ENCODE measurements at places on chromosomes 3 and 15.

GRCh38 chr3:36944641-36945270 is at the start of gene TRANK1:
Gene TRANK1, minus strand, starts transcription at chr3:36945054. Its CDS starts 245 bp downstream, at chr3:36944809.
- DNase-seq: peak; percentile 84
- peak within 1 kb of the TSS; percentile 74 for H3K4me3 ChIP-seq
- H3K36me3 ChIP-seq: peaks cover 18% of the 10 kb centered on the region
- H3K27me3 ChIP-seq: no peaks in the 10 kb centered on the region
- H3K27ac ChIP-seq: peak within 1 kb of the TSS; percentile 71

DNA sequence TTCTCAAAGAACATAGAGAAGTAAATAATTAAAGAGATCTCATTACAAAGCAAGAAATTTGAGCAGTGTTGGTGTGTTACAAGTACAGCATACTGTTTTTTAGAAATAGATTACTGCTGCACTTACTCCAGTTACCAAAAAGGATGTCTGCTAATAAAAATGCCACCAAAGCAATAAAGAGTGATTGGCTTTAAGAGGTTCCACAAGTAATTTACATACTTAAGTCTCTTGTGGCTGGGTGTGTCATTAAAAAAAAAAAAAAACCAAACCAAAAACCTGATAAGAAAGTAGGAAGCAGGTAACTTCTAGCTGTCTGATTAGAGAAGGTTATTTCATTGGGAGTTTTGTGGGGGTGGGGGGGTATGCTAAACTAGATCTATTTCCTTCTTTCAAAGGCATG is 15.2 kb downstream of the RAB11A start:
- H3K27ac ChIP-seq: no peak overlapping the region
- peaks cover 42% of the 10 kb centered on the region for H3K36me3 ChIP-seq

DNA sequence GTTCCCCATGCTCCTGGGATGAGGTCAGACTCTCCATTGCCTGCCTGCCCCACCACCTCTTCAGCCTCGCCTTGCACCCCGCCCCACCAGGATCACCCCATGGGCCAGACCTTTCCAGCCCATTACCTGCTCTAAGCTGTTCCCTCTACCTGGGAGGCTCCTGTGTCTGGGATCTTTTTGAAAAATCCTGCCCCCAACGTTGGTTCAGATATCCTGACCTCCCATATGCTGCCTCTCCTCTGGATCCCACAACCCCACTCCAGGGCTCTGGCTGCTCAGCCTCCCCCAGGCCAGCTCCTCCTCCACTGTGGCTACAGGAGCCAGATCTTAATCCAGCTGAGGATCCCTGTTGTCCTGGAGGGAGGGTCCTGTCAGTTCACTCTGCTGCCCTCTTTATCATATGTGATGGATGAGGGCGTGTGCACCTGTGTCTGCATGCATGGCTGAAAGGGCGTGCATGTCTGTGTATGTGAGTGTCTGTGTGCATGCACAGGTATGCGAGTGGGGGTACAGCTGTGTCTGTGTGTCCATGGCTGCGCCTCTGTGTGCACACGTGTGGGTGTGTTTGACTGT is 21.7 kb upstream of the ALAS1 start:
- no peaks in the 10 kb centered on the region for H3K4me1 ChIP-seq
- no peaks in the 10 kb centered on the region for H3K27me3 ChIP-seq
- no peaks in the 10 kb centered on the region for H3K36me3 ChIP-seq

GRCh38 chr15:89888214-89888804 is 5.5 kb downstream of the AP3S2 start:
- H3K36me3 ChIP-seq: peaks cover 8% of the 10 kb centered on the region
- H3K4me3 ChIP-seq: no peak overlapping the region
- DNase-seq: no peak
- no peak overlapping the region for H3K27ac ChIP-seq
- no peaks in the 10 kb centered on the region for H3K27me3 ChIP-seq

- H3K36me3 ChIP-seq: peaks cover 21% of the 10 kb centered on the region
- H3K4me1 ChIP-seq: peaks cover 8% of the 10 kb centered on the region
- H3K27me3 ChIP-seq: no peaks in the 10 kb centered on the region
- no peak overlapping the region for H3K27ac ChIP-seq
Measured at GRCh38 chr3:193673845-193674244, 80.8 kb downstream of the OPA1 start.

DNA sequence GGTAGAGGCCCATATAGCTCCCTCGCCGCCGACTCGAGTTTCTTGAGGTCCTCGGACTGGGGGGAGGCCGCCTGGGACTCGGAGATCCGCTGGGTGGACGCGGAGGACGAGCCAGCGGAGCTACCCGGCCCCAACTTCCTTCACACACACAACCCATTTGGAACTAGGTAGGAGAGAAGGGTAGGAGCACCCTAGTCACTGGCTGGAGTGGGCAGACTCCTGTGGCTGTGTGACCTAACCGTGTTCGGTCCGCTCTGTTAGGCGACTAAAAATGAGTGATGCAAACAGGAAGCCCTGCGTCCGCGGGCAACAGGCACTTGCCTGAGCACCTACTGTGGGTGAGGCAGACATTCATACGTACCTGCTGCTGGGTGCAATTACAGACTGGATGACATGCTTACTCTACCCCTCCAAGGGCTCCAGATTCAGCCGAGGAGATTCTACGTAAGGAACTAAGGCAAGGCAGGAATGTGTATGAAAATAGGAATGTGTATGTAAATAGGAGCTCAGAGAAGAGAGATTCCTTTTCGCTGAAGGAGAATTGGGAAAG is 4.6 kb upstream of the SIN3A start:
- H3K4me1 ChIP-seq: peaks cover 14% of the 10 kb centered on the region
- peak; percentile 58 for DNase-seq
- H3K27ac ChIP-seq: peak overlapping the region; percentile 90
- peaks cover 7% of the 10 kb centered on the region for H3K36me3 ChIP-seq

DNA sequence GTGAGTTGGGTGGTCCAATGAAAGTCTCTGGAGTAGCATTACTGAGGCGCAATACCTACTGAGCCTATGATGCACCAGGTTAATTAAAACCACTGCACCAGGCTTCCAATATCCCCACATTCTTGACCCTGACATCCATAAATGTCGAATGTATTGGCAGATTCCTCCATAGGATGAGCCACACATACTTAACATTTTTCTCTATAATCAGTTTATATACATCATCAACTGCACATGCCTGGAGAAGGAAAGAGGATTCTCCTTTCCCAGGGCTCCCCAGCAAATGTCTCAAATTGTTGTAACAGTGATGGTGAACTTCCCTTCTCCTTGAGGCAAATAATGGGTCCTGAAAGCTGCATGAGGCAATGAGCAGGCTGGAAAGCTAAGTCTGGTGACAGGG is 82.3 kb upstream of the LPP start:
- DNase-seq: no peak
- no peak overlapping the region for H3K27ac ChIP-seq
- no peaks in the 10 kb centered on the region for H3K36me3 ChIP-seq
- H3K4me3 ChIP-seq: no peak overlapping the region
- H3K4me1 ChIP-seq: no peaks in the 10 kb centered on the region

DNA sequence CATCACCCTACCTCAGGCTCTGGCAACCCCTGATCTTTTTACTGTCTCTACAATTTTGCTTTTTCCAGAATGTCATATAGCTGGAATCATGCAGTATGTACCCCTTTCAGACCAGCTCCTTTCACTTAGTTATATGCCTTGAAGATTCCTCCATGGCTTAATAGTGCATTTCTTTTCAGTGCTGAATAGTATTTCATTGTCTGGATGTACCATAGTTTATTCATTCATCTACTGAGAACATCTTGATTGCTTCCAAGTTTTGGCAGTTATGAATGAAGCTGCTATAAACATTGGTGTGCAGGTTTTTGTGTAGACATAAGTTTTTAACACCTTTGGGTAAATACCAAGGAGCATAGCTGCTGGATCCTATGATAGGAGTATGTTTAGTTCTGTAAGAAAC is 50.8 kb upstream of the ANP32A start:
- H3K4me3 ChIP-seq: no peak overlapping the region
- H3K4me1 ChIP-seq: peaks cover 4% of the 10 kb centered on the region
- no peaks in the 10 kb centered on the region for H3K36me3 ChIP-seq
- H3K27me3 ChIP-seq: peaks cover 20% of the 10 kb centered on the region

DNA sequence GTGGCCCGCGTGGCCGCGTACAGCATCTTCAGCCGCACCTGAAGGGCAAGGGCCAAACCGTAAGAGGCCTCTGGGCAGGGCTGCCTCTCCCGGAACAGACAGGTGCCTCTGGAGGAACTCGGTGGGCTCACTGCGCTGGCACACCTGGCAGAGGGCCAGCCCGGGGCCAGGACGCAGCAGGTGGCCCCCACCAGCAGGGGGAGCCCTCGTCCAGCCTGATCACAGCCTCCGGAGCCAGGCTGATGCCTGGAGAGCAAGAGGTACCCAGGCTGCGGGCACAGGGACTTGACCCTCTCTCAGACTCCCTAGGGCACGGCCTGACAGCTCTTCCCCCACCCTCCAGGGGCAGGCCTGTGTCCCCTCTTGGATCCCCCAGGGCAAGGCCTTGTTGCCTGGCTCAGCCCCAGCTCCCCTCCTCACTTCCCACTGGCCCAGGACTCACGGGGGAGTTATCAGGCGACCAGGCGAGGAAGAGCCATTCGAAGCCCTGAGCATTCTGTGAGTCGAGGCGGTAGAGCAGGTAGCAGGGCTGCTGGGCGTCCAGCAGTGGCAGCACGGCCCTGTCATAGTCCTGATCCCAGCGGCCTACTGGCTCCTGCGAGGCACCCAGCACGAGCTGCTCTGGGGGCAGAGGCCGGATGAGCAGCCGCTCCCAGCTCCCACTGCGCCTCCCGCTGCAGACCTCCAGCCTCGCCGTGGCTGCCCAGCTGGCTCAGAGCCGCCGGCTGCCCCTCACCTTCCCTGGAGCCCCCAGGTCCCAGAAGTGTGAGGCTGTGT is 6.2 kb upstream of the TLR9 start:
- H3K36me3 ChIP-seq: peaks cover 21% of the 10 kb centered on the region
- H3K4me3 ChIP-seq: no peak overlapping the region
- peak; percentile 88 for DNase-seq
- H3K4me1 ChIP-seq: peaks cover 40% of the 10 kb centered on the region
- H3K27ac ChIP-seq: peak overlapping the region; percentile 88

DNA sequence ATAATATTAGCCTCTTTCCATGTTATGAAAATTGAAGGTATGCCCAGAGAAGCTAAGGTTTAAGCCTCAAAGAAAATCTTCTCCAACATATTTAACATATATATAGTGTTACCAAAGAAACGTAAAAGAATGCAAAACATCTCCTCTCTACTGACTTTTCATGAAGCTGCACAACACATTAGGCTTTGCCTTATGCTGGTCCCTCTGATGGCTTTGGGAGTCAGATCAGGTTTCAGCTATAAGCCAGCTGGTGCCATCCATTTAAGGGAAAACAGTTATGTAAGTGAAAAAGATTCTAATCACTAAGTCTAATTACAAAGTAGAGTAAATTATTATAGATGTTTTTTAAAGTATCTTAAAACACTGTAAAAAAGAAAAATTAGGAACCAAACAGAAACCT is 410.5 kb downstream of the LSAMP start:
- H3K4me1 ChIP-seq: no peaks in the 10 kb centered on the region
- H3K27me3 ChIP-seq: no peaks in the 10 kb centered on the region
- no peak overlapping the region for H3K4me3 ChIP-seq

DNA sequence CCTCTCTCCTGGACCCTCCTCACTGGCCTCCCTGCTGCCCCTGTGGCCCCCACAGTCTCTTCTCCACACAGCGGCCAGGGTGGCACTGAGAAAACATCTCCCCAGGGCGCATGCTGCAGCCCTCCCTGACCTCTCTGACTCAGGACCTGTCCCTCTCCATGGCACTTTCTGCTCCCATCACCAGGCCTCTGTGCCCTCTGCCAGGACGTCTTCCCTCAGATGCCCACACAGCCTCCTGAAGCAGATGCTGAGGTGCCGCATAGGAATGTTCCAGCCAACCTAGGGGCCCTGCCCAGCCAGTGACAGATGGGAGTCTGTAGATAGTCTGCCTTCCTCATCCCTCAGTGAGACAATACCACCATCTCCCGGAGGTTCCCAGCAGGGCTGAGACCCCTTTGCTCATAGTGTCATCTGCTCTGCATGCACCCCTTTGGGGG is 8.7 kb downstream of the MYL3 start:
- H3K4me3 ChIP-seq: no peak overlapping the region
- H3K36me3 ChIP-seq: no peaks in the 10 kb centered on the region
- H3K4me1 ChIP-seq: no peaks in the 10 kb centered on the region
- no peaks in the 10 kb centered on the region for H3K27me3 ChIP-seq
- no peak overlapping the region for H3K27ac ChIP-seq

- no peaks in the 10 kb centered on the region for H3K4me1 ChIP-seq
- no peak overlapping the region for H3K4me3 ChIP-seq
- no peak for DNase-seq
- H3K27ac ChIP-seq: no peak overlapping the region
Measured at GRCh38 chr3:165156757-165157420, 39.3 kb downstream of the SLITRK3 start.

- H3K4me1 ChIP-seq: no peaks in the 10 kb centered on the region
- no peak overlapping the region for H3K4me3 ChIP-seq
- no peak for DNase-seq
- peaks cover 10% of the 10 kb centered on the region for H3K27me3 ChIP-seq
Measured at GRCh38 chr3:186630950-186631641, 9.1 kb upstream of the FETUB start.
